Stimulated activated CD8-positive, alpha-beta memory T cell treated with anti-CD3 and anti-CD28 coated beads, Interleukin-4, amount 100 ng/mL, for 1 hour (primary cell): ENCODE measurements at places on chromosomes 6 and 20.

DNA sequence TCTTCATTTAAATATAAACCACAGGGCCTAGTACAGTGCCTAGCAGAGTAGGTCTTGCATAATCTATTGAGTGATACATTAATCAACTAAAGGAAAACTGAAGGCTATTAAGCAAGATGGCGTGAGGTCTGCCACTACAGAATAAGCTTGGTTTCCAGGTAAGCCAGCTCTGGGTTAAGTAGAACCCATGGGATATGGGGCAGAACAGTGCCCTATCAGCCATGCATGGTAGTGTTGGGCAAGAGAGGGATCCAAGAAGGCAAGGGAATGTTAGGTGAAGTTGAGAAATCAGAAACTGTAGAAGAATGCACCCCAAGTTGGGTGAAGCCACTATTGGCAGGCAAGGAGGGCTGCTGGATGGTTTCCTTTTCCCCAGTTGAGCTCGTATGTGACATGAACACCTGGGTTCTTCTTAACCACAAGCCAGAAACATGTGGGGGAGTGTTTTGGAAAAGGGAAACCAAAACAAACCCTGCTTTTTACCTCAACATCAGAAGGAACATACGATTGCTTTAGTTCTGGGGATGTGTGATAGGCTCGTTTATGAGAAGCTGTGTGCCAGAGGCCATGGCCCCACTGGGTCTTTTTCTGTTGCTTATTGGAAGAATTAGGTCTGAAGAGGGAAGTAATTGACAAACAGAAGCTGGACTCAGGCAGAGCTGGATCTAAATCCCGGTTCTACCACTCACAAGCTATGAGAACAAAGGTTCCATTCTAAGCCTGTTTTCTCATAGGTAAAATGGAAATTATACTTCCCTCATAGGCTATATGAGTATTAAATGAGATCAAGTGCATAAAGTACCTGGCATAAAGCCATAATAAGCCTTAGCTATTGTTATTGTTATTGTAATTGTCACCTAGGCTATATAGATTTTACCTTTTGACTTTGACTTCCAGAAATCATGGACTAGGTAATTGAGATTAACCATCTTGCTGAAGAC is 33.5 kb downstream of the NEDD9 start:
- DNase-seq: no peak

GRCh38 chr6:25025919-25026301 is 90.2 kb upstream of the RIPOR2 start:
- DNase-seq: no peak

GRCh38 chr6:130841128-130841728 is 14.0 kb downstream of the SMLR1 start:
- no peak for DNase-seq

- no peak for DNase-seq
Measured at GRCh38 chr20:57526087-57526884, 1.3 kb upstream of the CTCFL start.

DNA sequence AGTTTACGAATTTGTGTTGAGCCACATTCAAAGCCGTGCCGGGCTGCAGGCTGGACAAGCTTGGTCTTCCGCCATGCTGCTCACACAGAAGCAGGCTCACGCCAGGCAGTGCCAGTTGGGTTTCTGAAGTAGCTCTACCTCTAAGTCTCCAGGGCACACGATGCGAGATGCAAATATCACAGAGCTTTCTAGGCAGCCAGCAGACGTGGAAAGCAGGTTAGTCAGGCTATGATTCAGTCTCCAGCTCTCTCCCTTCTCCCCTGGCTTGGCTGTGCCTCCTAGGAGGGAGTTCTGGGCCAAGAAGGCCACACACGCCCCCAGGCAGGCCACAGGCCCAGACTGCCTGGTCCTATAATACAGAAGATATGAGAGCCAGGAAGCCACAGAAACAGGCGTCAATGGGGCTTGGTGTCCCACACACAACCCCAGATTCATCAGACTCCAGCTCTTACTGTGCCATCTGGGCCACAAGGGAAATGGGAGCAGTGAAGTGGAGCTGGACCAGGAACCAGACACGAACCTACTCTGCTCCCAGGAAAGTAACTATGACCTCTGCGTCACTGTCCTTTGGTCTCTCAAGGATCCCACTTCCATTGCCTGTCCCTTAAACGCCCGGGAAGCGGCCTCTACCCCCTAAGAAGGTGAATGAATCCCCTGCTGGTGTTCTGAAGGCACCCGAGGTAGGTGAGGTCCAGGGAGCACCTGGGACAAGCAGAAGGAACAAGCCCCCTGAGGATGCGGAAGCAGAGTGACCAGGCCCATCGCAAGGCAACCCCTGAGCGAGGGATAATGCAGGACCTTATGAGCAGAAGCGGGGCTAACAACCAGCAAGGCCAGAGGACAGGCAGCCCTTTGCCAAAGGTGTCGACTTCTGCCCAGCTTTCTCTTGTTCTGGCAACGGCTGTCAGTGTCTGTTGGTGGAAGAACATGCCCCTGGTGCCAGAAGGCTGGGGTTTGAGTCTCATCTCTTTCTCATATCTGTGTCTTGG is 61.2 kb downstream of the GFOD1 start:
- no peak for DNase-seq

- no peak for DNase-seq
Measured at GRCh38 chr6:137370871-137371633, 123.1 kb downstream of the OLIG3 start.

DNA sequence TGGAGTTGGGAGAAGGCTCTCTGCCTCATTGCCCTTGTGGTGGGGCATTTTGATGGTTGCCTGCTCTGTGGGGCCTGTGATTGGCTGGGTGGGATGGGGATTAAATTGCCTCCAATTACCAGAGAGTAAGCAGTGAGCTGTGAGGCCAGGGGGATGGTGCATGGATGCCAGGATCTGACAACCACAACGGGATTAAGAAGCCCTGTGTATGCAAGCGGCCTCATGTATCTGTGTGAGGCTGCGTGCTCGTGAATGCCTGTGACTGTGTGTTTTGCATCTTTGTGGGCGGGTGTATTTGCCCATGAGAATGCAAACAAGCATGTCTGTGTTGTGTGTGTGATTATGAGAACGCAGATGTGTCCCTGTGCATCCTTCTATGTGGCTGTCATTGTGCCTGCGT is 46.1 kb downstream of the CD40 start:
- DNase-seq: no peak

- no peak for DNase-seq
Measured at GRCh38 chr6:40551966-40552505, 35.1 kb downstream of the LRFN2 start.

DNA sequence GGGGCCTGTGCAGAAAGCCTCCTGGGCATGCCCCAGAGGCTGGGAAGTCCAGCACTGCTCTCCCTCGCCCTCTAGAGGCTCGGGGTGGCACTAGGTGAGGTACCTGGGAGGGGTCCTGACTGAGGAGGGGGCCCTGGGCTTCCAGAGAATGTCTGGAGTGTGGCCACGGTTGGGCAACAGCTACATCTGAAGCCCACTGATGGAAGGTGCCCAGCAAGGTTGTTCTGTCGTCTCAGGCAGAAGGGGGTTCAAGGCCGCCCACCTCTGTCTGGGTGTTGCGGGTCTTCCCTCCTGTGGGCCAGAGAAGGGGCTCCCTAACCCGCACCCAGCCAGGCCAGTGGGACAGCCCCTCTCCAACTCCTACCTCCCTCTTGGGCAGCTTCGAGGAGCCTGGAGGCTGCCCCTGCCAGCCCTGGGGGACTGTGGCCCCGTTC is 11.4 kb upstream of the VEGFA start:
- no peak for DNase-seq

- DNase-seq: no peak
Measured at GRCh38 chr6:105509506-105510331, 106.8 kb upstream of the PREP start.

DNA sequence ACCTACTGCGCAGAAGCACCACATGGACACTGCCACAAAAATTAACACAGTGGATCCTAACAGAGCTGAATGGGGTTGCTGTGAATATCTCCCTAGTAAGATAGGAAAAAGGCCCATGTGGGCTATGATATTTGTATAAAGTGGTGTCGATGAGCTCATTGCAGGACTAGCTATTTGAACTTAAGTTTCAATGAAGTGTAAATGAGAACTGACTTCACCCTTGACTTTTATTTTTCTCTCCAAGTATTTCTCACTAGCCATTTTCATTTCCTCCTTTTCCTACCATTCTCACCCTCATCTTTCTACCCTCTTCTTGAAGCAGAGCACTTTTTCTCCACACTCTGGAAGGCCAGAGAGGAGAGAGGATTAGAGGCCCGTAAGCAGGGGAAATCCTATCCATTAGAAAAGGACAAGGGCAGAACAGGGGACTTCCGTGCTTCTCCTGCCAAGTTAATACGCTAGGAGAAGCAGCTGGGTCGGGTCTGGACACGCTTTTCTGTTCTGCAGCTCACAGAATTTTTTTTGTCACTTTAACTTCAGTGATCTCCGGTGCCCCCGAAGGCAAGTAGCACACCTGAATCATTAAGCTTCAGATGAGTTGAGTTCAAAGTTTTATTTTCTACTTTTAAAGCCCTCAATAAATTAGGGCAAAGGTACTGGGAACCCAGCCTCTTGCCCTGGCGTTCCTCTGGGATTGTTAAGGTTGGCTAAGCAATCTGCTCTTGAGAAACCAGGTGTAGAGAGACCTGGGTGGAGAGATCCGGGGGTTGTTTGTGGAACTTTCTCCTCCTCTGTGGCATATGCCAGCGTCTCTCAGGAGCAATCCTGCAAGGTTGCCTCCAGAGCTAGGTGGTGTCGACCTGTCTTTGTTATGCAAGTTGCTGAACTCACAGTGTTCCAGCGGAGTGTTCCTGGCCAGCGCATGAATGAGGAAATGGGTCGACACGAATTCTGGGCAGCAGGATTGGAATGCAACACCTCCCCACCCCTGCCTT is 56.2 kb upstream of the ARID1B start:
- DNase-seq: no peak

GRCh38 chr20:10216146-10216791 is 2.4 kb upstream of the SNAP25 start:
- DNase-seq: no peak

DNA sequence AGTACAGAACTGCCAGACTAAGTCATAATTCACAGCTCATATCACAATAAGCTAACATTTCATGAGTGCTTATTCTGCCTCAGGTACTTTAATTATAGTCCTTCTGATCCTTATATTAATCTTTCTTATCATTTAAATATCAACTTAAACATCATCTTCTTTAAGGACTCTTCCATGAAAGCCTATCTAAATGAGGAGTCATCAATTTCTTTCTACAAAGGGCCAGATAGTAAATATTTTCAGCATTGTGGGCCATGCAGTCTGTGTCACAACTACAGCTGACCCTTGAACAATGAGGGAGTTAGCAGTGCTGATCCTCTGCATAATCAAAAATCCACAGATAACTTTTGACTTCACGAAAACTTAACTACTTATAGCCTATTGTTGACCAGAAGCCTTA is 306.4 kb downstream of the TSHZ2 start:
- no peak for DNase-seq

DNA sequence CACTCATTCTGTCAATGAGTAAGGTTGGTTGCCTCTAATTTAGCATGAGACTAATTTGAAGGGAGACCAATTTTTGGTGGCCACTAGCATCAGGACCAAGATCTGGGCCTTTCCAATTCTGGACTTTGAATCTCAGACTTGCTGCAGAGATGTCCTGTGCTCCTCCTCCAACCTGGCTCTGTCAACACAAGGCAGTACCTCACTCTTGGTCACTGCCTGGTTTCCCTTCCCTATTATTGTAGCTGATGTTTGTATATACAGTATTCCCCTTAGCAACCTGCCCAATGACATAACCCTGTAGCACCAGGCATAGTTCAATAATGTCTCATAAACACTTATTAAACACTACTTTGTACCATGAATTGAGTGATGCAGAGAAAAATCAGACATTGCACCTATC is 50.4 kb downstream of the UNC5CL start:
- DNase-seq: no peak

DNA sequence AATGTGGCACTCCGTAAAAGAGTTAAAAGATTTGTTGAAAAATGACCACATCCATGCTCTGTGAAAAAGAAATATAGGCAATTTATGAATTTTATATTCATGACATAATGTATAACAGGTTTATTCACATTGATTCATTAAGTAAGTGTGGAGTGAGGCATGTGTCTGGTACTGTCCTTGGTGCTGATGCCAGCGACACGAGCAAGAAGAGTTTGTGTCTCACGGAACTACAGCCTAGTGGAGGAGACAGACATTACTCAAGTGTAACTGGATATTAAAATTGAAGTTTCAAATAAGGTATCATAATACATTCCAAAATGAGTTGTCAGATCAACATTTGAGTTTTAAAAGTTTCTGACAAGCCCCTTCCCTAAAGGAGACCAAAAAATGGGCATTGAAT is 158.2 kb upstream of the PRND start:
- DNase-seq: no peak

DNA sequence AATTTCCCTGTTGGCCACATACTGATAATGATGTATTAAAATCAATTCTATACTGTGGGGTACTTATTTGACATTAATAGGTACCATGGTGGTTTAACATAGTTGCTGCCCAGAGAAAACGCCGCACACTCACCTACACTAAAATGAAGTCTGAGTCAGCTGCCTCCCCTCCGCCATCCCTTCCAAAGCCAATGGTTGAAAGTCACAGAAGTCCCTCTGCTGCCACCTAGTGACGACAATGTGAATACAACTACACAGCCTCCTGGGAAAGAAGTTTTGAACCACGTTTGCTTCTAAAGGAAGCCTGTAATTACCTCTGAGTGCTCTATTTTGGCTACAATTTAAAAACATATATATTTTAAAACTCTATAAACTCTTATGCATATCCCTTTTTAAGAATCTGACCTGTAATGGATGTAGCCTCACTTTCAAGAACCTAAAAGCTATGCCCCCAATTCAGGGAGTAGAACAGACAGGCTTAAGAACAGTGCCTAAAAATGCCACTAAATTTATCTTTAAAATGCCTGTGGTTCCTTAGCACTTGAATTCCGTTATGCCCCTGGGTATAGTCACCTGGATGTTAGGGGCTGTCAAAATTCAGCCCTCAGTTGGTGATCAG is 20.6 kb upstream of the ECI2 start:
- peak; percentile 50 for DNase-seq

DNA sequence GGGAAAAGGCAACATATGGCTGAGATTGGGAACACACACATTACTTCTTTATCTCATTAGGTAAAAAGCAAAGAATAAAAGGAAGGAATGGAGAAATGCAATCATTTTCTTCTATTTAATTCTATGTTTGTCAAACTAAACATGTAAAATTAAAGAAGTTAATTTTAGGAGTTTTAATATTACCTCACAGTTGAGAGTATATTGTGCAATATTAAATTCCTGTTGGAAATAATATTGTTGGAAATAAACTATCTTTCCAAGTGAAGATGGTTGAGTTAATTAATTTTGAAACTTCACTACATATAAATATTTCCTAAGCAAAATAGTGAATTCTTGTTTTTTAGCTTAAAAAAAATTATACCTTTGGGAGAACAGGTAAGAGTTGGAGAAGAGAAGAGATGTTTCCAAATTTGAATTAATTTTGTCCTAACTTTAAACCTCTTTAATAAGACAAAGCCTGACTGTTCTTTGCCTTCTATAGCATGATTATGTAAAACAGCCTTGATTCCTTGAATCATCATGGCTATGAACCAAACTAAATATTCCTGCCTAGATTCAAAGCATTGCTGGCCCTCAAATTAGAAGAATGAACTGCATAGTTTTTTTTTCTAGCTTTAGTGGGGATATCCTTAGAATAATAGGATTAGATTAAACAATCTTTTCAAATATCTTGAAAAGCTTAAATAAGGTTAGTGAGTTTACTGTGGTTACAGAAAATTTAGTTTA is 1349.1 kb upstream of the ADGRB3 start:
- no peak for DNase-seq

GRCh38 chr20:40584130-40584809 is 104.8 kb downstream of the MAFB start:
- DNase-seq: no peak
